RWPE2 (cell line): ENCODE measurements at places on chromosomes 2 and 18.
A peak's percentile ranks its signal among the peaks of the same experiment; 100 is the strongest.

DNA sequence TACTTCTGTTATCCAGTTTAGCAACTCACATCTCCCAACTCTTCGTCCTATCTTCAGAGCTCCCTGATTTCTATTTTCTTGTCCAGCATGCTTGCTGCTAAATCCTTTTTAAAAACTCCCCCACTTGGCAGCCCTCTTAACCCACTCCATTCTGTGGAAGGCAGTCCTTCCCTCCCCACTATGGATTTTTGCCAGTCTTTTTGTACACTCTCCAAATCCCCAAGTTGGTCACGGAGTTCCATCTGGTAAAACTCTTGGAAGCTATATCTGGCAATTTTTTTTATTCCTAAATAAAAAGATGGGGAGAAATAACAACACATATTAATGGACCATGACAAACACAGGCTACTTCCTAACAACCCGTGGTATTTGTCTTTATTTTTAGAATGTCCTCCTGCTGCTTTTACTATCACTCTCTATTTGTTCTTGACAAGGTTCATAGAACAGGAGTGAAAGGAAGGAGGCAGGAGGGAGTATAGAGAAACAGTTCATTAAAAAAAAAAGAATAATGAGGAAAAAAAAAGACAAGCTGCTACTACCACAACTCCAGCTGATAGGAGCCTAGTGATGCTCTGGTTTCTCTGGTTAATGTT, 120.0 kb upstream of the THSD7B start:
- no peaks in the 10 kb centered on the region for H3K27me3 ChIP-seq
- H3K36me3 ChIP-seq: no peaks in the 10 kb centered on the region
- H3K27ac ChIP-seq: no peak overlapping the region
- no peaks in the 10 kb centered on the region for H3K4me1 ChIP-seq
- no peak overlapping the region for H3K4me3 ChIP-seq

- H3K4me3 ChIP-seq: no peak overlapping the region
- H3K36me3 ChIP-seq: peaks cover 35% of the 10 kb centered on the region
- H3K27ac ChIP-seq: no peak overlapping the region
- no peaks in the 10 kb centered on the region for H3K4me1 ChIP-seq
These were observed 51.6 kb downstream of the PDK1 start for GRCh38 chr2:172607379-172607928.

DNA sequence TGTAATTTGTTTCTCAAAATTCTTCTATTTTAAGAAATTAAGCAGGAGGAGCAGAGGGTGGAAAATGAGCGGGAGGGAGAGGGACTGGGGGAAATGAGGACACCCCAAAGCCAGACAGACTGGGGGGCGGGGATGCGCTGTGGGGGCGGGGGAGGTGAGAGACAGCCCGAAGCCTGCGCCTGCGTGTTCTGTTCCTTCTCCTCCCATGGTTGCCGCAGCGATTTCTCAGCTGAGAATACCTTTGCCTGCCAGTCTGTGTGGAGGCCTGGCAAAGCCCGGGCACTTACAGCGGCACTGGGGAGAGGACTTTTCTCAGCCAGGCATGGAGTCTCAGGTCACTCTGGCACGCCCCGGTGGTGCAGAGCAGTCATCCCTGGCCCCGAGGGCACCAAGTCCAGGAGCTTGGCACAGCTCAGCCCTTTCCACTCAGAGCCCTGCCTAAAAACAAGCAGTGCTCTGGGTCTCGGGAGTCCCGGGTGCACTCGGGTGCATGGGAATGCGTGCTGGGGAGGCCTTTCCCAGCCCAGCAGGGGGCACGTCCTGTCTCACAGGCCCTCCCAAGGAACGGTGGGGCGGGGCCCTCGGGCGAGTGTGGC, 289.3 kb upstream of the HS6ST1 start:
- DNase-seq: peak; percentile 47
- no peak overlapping the region for H3K27ac ChIP-seq
- H3K36me3 ChIP-seq: no peaks in the 10 kb centered on the region
- H3K27me3 ChIP-seq: no peaks in the 10 kb centered on the region
- no peaks in the 10 kb centered on the region for H3K4me1 ChIP-seq

GRCh38 chr2:46967990-46968647, 52.5 kb upstream of the MCFD2 start:
- H3K4me3 ChIP-seq: no peak overlapping the region
- peak overlapping the region; percentile 97 for H3K27ac ChIP-seq
- no peaks in the 10 kb centered on the region for H3K36me3 ChIP-seq
- no peaks in the 10 kb centered on the region for H3K27me3 ChIP-seq

- no peak for DNase-seq
- no peaks in the 10 kb centered on the region for H3K4me1 ChIP-seq
- H3K27ac ChIP-seq: no peak overlapping the region
- no peaks in the 10 kb centered on the region for H3K36me3 ChIP-seq
These were observed 156.4 kb downstream of the NRXN1 start for GRCh38 chr2:50875561-50875960.
